ENCODE measurements at places on chromosomes 1 and 21.

- no peak for DNase-seq
Measured at GRCh38 chr21:26759731-26760130, 85.5 kb downstream of the ADAMTS1 start.

DNA sequence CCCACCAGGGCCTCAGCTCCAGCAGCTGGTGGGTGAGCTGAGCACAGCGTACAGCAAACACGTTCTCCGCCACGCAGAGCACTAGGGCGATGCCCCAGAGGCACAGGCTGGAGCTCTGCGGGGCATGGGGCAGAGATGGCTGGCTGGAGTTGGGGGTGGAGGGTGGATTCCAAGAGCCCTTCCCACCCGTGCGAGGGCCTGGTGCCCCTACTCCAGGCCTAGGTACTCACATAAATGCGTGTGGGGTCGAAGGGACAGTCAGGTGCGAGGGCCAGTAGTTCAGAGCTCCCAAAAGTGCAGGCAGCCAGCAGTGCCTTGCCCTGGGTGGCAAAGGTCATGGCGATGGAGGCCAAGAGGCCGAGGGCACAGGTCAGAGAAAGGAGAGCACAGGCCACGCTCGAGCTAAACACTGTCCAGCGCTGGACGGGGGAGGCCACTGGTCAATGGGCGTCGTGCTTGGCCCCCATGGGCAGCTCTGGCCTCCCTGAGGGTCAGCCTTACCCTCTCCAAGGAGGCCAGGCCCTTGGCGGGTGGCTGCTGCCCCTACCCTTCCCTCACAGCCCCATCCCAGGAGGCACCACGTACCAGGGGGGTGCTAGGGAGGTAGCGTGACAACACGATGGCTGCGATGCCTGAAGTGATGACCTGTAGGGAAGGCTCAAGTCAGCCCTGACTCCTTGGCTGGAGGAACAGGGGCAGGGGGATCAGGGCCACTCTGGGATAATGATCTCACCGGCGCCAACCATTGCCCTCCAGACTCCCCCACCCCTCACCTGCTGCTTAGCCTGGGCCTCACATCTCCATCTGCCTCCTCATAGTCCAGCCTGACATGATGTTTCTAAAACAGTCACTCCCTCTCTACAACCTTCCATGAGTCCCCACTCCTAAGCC lies 5.6 kb downstream of the TMEM54 start:
- no peak for DNase-seq

DNA sequence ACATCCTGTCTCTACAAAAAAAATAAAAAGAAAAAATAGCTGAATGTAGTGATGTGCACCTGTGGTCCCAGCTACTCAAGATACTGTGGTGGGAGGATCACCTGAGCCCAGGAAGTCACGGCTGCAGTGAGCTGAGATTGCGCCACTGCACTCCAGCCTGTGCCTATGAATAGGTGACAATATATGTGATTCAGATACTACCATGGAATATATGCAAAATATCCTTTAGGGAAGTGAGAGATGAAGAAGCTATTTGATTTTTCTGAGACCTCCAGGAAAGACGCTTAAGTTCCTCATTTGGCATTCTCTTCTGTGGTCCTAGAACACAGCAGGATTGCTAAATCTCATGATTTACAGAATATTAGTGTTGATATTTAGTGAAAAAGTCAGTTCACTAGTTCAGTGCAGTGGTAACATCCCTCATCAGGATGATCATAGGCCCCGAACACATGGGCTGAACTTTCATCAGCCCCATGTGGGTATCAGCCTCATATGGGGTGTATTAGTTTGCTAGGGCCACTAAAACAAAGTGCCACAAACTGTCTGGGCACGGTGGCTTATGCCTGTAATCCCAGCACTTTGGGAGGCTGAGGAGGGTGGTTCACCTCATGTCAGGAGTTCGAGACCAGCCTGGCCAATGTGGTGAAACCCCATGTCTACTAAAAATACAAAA lies 6.0 kb upstream of the VASH2 start:
- no peak for DNase-seq

DNA sequence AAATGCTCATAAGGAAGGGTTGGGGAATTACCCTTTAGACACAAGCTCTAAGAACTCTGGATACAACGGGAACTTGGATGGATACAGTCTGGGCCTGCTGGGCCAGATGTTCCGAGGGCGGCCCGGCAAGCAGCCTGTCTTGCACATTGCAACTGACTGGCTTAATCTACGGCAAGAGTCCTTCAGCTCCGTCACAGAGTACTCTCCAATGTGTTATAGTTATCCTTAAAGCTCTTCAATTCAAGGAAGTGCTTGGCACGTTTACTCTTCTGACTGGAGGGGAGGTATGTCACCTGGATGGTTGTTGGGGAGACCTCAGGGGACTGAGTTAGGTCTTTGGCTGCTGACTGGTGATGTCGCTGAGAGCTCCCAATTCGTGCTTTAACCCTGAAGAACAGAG lies 1.1 kb upstream of the CFAP141 start:
- DNase-seq, result no peak

DNA sequence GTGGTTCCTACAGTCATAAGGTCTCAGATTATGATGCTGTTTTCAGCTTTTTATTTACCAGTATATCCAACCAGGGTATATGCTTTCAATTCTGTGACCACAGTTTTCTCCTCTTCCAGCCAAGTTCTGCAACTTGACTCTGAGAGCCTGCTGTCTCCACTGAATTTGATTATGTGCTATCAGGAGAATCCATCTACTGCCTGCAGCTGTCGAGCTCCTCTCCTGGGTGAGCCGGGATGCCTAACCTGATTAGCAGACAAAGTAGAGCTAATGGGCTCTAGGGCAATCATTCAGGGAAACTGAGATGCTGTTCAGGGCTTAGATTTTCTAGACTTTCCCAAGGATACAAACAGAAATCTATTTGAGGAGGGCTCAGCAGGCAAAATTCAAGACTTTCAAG lies 271.5 kb upstream of the BEND5 start:
- no peak for DNase-seq

DNA sequence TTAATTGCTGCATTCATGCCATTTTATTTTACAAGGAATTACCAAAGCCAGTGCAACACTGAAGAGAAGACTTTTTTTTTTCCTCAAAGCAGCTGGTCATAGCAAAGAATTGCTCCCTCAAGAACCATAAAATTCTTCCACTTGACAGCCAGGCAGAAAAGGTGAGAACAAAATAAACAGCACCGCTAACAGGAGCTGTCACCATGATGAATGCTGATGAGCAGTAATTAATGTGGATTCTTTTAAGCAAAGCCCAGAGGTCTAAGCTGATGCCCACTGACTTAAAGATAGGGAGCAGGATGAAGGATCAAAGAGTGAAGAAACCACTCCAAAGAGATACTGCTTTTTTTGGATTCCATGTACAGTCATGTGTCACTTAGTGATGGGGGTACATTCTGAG lies 428.4 kb downstream of the BRINP3 start:
- DNase-seq, result no peak

- no peak for DNase-seq
Measured at GRCh38 chr1:111605576-111605975, 14.0 kb upstream of the RAP1A start.

GRCh38 chr1:212488436-212489283 lies 55.9 kb downstream of the NENF start:
- DNase-seq, result no peak

- no peak for DNase-seq
Measured at GRCh38 chr1:204560590-204561150, 44.5 kb downstream of the MDM4 start.

- DNase-seq, result no peak
Measured at GRCh38 chr21:41168391-41169257, 664 bp downstream of the BACE2 start.

- no peak for DNase-seq
Measured at GRCh38 chr1:94670273-94670672, 128.7 kb upstream of the F3 start.

- no peak for DNase-seq
Measured at GRCh38 chr1:173302366-173302765, 95.2 kb upstream of the TNFSF4 start.

- DNase-seq, result no peak
Measured at GRCh38 chr1:100045206-100045605, 75.4 kb downstream of the SLC35A3 start.

- no peak for DNase-seq
Measured at GRCh38 chr1:96370757-96371156, 350.8 kb upstream of the PTBP2 start.

GRCh38 chr1:220369511-220369910 lies 97.3 kb upstream of the RAB3GAP2 start:
- DNase-seq, result no peak

GRCh38 chr1:232174306-232174705 lies 455.6 kb downstream of the SIPA1L2 start:
- no peak for DNase-seq

- DNase-seq, result no peak
Measured at GRCh38 chr1:147202576-147202975, 22.6 kb downstream of the FMO5 start.

DNA sequence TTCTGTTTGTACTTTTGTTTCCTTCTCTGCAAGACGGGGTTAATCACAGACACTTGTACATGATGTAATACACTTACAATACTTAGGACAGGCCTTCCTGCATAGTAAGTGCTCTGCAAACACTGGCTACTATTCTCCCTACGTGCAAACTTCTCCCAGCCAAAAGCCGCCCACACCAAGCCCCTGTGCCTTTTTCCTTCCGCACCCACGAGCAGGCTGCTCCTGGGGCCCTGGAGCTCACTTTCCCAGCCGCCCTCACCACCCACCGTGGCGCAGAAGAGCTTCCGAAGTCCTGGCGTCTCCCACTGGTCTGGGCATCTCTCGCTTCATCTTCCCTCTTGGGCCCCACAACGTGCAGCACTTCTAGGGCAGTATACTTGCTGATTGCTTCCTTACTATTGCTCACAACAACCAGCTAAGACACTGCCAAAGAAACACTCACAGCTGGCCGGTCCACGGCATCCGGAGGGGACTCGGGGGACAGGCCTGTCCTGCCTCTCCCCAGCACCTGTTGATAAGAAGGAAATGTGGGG lies 22.5 kb upstream of the GPR157 start:
- no peak for DNase-seq

- no peak for DNase-seq
Measured at GRCh38 chr1:201750934-201751333, 78.0 kb upstream of the IPO9 start.

- DNase-seq, result no peak
Measured at GRCh38 chr1:153663211-153663610, 4.7 kb downstream of the SNAPIN start.

- no peak for DNase-seq
Measured at GRCh38 chr1:53396573-53397268, 62.5 kb upstream of the DMRTB1 start.

DNA sequence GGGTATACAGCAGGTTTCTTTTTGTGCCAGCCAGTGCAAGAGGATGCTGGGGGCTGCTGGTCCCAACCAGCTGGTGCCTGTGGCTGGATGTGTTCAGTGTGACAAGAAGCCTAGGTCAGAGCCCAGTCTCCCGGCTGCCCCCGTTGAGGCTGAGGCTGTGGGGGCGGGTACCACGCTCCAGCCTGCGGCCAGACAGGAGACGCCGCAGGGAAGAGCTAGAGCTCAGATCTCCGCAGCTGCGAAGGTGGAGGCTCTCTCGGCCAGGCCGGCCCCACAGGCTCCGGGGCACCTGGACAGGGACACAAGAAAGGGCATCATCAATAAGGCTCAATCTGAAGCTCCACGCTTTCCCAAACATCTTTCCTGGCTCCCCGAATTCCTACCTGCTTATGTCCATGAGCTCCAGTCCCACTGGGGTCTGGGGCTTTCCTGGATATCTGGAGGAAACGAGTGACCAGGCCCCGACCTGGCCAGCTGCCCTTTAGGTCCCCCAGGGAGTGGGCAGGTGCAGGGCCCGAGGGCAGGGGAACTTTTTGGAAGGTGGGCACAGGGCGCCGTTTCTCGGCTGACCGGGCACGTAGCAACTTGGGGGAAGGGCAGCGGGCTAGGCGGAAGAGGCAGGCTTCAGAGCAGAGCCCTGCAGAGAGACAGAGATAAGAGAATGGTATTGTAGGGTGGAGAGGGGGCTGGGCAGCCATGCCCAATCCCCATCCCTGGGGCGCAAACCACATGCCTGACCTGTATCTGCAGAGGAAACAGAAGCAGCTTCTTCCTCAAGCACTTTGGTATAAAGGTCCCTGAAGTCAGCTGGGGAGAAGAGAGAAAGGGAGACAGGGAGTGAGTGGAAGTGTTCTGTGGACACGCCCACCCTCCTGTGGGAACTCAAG lies 7.4 kb downstream of the ENTREP3 start:
- DNase-seq, result no peak

GRCh38 chr1:117581391-117581943 lies 24.4 kb upstream of the TENT5C start:
- no peak for DNase-seq

GRCh38 chr1:193222056-193222615 lies 35.7 kb upstream of the B3GALT2 start:
- DNase-seq, result no peak

GRCh38 chr1:13682444-13682843 lies 17.5 kb upstream of the PRDM2 start:
- no peak for DNase-seq

Data from naive thymus-derived CD8-positive, alpha-beta T cell (primary cell).